GM13976 (cell line): ENCODE measurements at places on chromosomes 1 and 21.

GRCh38 chr1:7755448-7755847 is 15.6 kb upstream of the VAMP3 start:
- DNase-seq, result no peak

DNA sequence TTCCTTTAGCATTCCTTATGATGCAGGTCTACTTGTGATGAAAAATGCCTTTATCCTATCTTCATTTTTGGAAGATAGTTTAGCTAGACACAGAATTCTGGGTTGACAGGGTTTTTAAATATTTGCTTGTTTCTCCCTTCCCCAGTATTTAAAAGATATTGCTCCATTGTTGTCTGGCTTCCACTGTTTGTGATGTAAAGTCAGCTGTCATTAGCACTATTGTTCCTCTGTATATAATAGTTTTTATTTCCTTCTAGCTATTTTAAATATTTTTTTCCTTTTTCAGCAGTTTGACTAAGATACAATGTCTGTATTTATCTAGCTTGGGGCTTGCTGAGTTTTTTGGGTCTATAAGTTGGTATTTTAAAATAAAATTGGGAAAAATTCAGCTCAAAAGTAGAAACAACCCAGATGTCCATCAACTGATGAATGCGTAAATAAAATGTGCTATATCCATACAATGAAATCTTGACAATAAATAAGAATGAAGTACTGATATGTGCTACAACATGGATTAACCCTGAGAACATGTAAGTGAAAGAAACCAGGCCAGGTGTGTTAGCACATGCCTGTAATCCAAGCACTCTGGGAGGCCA is 11.2 kb downstream of the IFT25 start:
- no peak for DNase-seq

DNA sequence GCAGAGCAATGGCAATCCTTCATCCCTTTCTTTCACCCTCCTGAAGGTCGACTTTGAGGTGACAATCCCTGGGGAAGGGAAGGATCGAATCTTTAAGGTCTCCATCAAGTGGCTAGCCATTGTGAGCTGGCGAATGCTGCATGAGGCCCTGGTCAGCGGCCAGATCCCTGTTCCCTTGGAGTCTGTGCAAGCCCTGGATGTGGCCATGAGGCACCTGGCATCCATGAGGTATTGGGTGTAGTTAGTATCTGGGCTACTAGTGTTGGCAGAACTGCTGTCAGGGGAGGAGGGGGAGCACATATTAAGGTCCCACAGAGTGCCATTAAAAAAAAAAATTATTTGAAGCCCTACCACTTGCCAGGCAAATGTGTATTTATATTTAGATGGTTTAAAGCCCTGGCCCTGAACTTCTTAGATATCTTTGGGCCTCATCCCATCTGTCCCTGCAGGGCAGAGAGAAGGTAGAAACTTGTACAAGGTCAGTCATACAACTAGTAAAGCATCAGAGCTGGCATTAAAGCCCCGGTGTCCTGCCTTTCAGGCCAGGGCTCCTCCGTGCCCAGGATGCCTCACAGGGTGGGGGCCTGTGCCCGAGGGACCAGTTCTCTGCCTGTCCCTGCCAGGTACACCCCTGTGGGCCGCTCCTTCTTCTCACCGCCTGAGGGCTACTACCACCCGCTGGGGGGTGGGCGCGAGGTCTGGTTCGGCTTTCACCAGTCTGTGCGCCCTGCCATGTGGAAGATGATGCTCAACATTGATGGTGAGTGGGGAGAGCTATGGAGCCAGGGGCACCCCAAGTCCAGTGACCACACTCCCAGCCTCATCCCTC is 10.3 kb downstream of the AGO1 start:
- no peak for DNase-seq

DNA sequence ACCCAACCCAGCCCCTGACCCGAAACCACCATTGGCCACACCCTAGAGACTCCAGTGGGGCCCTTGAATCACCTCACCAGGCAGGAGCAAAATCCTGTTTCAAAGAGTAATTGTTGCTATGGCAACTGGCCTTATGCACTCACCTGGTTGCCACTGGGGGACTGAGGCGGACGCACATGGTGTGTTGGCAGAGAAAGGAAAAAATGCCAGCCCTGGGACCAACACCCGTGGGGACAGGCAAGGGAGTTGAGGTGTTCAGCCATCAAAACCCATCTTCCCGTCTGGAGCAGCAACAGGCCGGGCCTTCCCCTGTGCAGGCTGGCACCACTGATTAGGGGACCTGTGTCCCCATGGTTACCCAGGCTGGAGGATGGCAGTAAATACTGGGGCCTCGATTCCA is 395.8 kb upstream of the VAMP3 start:
- no peak for DNase-seq

GRCh38 chr1:117697220-117697781 is 91.5 kb downstream of the TENT5C start:
- no peak for DNase-seq

DNA sequence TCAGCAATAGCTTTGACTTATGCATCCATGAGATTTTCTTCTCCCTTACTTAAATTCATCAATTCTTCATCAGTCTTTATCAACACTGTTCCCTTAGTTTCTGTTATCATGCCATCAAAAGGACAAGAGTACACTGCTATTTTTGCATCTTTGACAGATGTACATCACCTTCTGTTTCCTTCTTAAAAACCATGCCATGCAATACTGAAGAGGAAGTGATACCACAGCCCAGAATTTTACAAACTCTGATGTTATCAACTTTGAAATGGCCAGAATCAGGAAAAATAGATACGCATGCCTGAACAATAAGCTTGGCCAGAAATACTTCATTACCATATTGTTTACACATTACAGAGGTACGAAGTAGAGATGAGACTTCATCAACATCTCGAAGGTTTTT is 21.1 kb downstream of the FMO5 start:
- no peak for DNase-seq
